ENCODE measurements at places on chromosomes 2 and 18.

DNA sequence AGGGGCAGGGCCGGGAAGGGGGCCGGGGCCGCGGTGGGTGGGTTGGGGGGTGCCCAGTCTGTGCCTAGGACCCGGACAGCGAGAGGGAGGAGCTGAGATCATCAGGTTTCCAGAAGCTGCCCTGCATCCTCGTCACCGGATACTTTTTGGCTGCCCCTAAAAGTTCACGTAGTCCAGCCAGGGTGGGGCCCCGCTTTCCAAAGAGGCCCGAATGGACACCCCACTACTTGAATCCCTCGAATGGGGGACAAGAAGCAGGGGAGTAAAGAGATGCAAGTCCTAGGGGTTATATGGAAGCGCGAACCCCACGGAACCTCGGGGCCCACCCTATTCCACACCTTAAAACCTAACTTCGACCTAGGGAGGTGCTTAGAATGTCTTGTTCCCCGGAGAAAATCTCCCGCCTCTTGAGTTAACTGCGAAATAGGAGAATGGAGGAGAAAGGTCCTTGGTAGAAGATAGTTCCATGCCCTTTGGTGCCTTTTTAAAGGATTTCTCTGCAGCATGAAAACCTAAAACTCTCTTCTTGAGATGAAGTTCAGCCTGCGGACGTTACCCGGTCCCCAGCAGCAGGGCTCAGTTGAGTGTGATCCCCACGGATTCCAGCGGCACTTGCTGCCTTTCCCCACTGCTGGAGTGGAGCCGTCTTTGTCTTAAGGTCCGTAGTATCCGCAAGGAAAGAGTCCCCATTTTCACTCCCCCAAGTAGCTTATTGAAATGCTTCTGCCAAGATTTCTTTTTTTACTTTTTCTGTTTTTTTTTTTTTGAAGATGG, 2.1 kb upstream of the RNF152 start:
- no peak for DNase-seq

DNA sequence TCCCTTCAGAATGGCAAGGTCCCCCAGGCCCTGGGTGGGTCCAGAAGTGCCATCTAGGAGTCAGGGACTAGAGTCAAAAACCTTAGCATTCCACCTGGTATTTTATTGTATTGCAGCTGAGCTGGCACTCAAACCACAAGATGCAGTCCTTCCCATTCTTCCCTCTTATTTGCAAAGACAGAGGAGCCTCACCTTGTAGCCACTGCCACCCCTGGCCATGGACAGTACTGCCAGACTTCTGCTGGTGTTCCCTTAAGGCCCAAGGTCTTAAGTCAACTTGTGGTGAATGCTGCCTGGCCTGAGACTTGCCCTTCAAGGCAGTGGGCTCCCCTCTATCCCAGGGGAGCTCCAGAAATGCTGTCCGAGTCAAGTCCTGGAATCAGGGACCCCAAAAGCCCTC, 6.9 kb downstream of the UGT1A10 start:
- DNase-seq, result no peak

GRCh38 chr2:104914509-104914908, 60.6 kb downstream of the POU3F3 start:
- no peak for DNase-seq

DNA sequence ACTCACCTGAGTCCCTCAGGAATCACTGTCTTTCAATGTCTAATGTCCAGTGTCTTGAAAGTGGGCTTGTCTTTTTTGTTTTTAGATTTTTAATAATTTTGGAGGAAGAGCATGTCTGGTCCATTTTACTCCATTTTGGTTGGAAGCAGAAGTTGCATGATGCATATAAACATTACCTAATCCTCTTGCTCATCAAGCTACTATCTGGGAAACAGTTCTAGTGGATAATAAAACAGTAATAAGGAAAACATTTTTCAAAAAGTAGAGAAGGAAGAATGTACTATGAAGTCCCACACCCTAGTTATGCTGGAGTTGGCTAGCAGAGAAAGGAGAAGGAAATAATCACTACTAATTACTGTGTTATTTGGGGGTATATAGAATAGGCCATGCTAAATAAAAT, 263.7 kb downstream of the ETAA1 start:
- no peak for DNase-seq

DNA sequence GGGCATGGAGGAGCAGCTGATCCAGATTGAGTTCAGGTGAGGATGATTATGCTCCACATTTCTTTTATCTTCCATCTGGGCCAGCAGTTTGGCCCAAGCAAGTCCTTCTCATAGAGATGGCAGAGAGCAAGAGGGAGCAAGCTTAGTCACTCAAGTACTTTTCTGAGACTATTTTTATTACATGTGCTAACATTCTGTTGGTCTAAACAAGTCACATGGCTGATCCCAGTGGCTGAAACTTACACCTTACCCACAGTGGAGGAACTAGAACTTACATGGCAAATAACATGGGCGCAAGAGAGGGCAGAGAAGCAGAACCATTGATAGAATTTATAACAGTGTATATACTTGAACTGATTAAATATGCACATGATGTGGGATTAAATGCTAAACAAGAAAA, 105.7 kb downstream of the KYNU start:
- DNase-seq, result no peak

GRCh38 chr2:19048593-19049266, 309.7 kb downstream of the OSR1 start:
- DNase-seq, result no peak

Measured in SJSA1 (cell line).